Activated CD4-positive, alpha-beta T cell treated with anti-CD3 and anti-CD28 coated beads for 4 hours (primary cell): ENCODE measurements at places on chromosomes 4 and X.

GRCh38 chr4:163335384-163335783, 3.0 kb upstream of the NPY1R start:
- DNase-seq = no peak

- no peak for DNase-seq
These were observed 631.6 kb downstream of the SPRY1 start for GRCh38 chr4:124028182-124028581.

- no peak for DNase-seq
These were observed 116.1 kb downstream of the PCDH7 start for GRCh38 chr4:30836231-30836630.

- no peak for DNase-seq
These were observed 902.8 kb upstream of the NDST4 start for GRCh38 chr4:116016201-116016600.

DNA sequence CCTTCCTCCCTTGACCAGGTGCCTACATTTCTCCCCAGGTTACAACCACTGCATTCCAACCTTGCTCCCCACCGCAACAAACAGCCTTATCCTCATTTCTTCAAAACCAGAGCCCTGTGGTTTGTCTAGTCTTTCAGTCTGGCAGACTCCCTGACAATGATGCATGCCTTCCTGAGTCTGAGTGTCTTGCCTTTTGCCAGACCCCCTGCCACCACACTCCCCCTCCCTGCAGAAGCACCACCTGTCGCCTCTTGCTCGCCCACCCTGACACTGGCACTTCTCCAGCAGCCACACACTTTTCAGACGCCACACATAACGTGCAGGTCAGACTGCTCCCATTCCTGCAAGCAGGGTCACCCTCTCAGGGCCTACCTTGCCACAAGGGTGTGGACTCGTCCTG, 349.2 kb upstream of the NOCT start:
- DNase-seq = no peak

DNA sequence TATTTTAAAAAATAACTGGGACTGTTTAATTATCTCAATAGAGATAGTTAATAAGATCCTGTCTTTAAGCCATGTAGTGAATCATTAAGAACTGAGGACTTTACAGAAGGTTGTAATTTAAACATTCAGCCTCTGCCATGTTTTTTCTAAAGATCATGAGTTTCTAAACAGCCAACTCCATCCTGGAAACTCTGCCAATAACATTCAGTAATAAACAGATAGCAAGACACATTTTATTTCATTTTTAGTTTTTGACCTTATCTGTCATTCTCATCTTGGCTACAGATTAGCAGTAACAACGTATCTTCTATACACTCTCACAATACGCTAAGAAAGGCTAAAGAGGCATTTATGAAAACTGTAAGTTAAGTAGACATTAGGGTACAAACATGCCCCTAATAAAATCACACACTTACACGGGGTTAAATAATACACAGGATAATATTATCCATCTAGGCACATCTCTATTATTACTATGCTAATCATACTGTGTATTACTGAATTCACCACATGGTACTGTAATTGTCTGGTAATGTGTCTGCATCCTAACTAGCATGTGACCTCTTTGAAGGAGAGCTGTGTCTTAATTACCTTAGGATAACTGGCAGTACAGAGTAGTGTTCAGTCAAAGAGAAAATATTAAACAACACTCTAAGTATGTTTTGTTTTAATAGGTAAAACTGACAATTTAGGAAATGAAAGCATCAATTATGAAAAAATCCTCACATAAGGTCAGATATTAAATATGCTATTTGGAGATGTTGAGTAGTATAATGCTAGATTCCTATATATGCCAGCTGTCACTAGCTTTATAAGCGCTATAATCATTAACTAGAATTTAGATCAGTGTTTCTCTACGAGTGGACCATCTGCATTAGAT, 122.4 kb upstream of the NAP1L5 start:
- no peak for DNase-seq

- peak; percentile 64 for DNase-seq
These were observed 1.2 kb downstream of the PNPLA4 start for GRCh38 chrX:7925867-7926472.

- DNase-seq = no peak
These were observed 60.4 kb downstream of the CASP3 start for GRCh38 chr4:184588893-184589292.

DNA sequence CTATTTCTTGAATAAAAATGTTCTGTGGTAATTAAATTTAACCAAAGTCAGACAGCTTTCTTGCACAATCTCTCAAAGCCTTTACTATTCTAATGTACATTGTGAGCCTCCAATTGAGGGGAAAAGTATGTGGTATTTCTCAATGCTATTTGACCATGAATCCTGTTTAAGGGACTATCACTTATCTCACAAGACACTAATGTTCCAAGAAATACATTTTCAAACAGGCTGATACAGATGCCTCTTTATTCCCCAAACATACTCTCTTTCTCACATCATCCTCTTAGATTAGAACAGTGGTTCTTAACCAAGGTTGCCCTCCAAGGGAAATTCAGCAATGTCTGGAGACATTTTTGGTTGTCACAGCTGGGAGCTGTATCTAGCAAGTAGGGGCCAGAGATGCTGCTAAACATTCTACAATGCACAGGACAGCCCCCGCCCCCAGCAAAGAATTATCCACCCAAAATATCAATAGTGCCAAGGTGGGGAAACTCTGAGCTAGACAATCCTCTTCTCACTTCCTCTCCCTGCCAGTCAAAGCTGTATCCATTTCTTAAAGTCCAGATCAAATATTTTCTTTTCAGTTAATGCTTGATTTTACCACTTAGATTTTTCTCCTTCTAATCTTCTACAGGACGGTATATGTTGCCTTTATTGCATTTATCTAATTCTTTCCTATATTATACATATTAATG, 129.2 kb upstream of the TRIM2 start:
- no peak for DNase-seq

DNA sequence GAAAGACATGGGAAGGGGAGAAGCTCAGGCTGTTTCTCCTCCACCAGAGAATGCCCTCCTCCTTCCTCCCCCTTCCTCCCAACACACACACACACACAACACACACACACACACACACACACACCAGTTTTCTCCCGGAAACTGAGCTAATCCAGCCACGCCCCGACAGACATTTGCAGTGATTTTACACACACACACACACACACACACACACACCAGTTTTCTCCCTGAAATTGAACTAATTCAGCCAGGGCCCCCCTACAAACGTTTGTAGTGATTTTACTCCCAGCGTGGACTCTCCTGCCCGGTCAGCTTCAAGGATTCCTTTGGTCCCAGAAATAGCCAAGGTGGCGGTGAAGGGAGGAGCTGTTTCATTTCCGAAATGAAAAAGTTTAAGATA, 32.9 kb upstream of the STX18 start:
- DNase-seq = peak; percentile 46

- no peak for DNase-seq
These were observed 18.3 kb upstream of the PI4K2B start for GRCh38 chr4:25215511-25215910.

DNA sequence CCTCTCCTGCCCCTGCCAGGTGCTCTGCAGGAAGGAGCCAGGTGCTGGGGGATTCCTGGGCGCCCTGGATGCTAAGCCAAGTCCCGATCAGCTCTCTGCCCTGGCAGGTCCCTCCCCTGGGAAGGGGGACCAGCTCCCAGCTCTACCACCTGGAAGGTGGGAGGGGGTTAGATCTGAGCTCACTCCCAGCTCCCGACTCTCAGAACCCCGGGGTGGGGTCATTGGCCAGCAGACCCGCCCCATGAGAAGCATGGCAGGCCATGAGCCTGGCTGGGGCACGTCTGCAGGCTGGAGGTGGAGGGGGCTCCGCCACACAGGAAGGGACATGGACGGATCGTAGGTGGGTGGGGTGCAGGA, 83.4 kb upstream of the NKX1-1 start:
- no peak for DNase-seq

DNA sequence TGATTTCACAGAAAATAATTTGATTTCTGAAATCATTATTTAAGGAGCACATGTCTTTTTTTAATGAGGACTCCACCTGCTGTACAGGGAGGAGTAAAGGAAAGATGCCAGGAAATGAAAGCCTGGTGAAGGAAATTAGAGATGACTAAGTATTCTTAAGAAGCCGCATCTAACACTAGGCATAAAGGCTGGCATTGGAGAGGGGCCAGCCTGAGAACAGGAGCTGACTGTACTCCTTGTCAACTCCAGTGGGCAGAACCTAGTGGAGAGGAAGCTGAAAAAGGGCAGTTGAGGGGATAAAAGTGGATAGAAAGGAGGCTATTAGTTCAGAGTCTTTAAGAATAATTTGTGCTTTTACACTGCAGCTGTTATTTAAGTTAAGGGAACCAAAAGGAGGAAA, 393.0 kb downstream of the PPP1R2C start:
- DNase-seq = no peak

DNA sequence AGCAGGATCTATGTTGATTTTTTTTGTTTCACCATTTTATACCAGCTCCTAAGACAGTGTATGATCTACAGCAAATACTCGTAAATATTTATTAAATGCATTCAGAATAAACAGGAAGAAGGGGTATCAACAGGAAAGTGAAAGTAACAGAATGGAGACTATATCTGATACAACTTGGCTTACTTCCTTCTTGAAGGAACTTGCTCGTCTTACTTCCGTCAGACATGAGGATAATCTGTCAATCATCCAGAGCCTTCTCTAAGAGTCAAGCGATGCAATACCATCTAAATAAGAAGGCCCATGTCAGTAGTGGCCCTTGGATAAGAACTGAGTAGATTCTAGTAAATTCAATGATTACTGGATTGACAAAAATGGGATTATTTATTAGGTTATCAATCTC, 84.2 kb downstream of the CAMK2D start:
- no peak for DNase-seq

DNA sequence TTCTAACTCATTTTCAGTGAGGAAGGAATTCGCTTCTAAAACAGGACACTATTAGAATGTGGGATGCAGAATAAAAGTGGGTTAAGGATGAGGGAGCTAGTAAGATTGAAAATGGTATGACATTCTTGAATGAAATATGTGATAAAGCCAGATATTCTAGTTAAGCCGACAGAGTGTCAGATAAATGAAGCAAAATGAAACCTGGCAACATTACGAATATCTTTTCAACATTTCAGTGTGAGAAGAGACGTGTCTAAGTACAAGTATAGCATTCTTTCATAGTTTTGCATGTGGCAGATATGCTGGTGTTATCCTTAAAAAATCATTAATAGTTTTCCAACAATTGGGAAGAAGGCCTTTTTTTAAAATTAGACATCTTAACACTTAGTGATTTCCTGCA, 1101.4 kb downstream of the RPA4 start:
- no peak for DNase-seq

GRCh38 chr4:16225863-16226815, at the start of gene TAPT1:
Gene TAPT1, minus strand, starts transcription at chr4:16226471. Its CDS starts 14 bp downstream, at chr4:16226457.
- DNase-seq = peak; percentile 72

GRCh38 chrX:1094566-1095333, 117.7 kb downstream of the CRLF2 start:
- DNase-seq = no peak

- DNase-seq = no peak
These were observed 17.7 kb downstream of the PPP2R3B start for GRCh38 chrX:368811-369562.

- DNase-seq = no peak
These were observed 41.1 kb upstream of the PDK3 start for GRCh38 chrX:24423960-24424359.

GRCh38 chrX:49249071-49249470, 13.8 kb downstream of the CCDC22 start:
- no peak for DNase-seq

DNA sequence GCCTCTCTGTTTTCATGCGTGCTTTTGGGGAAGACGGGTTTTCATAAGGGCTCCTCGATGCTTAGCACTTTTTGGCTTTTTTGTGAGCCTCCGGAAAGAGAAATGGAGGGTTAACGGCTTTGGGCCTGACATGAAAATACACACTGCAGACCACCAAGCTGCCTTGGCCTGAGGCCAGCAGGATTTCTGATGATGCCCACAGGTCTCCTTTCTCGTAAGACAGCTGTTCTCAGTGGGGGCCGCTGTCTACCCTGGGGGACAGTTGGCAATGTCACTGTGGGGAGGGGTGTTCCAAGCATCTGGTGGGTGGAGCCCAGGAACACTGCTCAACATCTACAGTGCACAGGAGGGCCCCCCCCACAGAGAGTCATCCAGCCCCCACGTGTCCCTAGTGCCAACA, 29.4 kb upstream of the CLDN34 start:
- DNase-seq = no peak

GRCh38 chr4:110231869-110232268, 33.5 kb upstream of the ELOVL6 start:
- DNase-seq = no peak

- no peak for DNase-seq
These were observed 94.5 kb downstream of the MID1IP1 start for GRCh38 chrX:38895775-38896174.

DNA sequence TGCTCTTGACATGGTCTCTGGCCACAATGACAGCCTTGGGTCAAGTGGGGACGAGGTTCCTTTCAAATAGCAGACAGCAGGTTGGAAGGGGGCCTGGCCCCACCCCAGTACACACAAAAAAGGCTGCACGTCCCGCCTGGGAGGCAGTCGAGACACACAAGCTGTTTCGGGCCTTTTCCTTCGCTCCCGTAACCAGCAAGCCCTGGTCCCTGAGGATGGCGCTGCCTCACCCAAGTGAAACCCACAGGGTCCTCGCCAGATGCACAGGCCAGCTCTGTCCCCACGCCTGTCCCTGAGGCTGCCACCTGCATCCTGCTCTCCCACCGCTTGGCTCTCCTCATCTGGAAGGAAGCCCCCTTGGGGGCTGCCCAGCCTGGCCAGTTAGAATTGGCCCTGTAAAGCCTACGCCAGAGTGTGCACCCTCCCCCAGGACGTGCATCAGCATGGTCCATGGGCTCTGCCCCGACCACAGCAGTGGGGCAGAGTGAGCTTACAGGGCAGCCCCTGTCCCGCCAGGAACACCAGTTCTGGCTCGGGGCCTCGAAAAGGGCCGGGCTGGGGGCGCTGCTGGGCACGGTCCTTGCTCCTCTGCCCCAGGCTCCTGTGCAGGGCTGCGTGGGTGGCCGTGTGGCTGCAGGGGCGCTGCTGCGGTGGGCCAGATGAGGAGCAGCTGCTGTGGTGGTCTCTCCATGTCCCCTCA, 2.0 kb downstream of the CPLX1 start:
- DNase-seq = no peak

GRCh38 chr4:54657551-54658251, at the start of gene KIT:
Gene KIT, plus strand, starts transcription at chr4:54657957. Its CDS starts 58 bp downstream, at chr4:54658015.
- DNase-seq = peak; percentile 8

DNA sequence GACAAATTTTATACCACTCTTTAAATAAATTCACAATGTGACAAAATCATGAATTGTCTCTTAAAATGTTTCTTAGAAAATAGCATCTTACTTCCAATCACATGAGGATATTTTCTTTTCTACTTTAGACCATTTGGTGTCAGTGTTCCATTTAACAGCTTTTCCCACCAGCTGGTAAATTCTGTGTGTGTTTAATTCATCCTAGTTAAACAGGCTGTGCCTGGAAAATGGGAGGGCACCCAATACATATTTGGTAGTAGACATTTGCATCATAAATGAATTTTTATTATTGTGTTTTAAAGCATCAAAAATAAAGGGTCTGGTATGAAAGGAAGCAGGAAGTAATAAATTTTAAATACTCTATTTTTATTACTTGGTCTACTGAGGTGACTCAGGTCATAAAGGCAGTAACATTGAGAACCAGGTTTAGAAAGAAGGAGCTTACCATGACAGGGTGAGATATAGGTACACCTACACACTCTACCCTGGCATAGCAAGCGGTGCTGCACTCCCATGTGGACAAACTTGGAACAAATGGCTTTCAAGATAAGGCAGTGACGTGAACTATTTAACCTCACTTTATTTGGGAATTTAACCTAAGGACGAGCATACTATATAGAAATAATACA, 344.5 kb downstream of the BMPR1B start:
- DNase-seq = no peak
